ENCODE measurements at places on chromosomes 3 and 15. TPM values are rescaled to one million over a fixed set of nuclear protein-coding genes. Genes with fewer than 3 reads are reported as not detected.

Gene ITGA11
- total RNA-seq, result 2.9 TPM

Gene CPN2
- total RNA-seq, result not detected

GRCh38 chr3:26198609-26199008 is 408.7 kb downstream of the OXSM start:
- no peak for DNase-seq

- no peak for DNase-seq
Measured at GRCh38 chr3:48405971-48406370, 23.9 kb downstream of the PLXNB1 start.

Data from activated CD4-positive, alpha-beta T cell treated with anti-CD3 and anti-CD28 coated beads for 36 hours (primary cell).